NCI-H446 (cell line): ENCODE measurements at places on chromosomes 11 and 22.

DNA sequence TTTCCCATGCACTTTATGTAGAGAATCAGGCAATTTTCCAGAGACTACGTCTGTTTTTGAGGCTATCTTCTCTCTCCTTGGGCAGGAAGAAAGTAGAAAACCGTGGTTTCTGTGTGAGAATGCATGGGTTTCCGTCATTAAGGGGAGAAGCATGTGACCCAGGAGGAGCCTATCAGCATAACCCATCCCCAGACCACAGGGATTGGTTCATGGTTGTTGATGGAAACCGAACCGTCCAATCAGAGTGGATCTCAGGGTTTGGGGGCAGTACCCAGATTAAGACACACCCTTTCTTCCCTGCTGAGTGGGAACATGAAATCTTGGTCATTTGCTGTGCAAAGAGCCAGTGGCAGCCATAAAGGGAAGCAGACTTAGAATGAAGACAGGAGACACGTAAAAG lies 517.8 kb downstream of the MN1 start:
- DNase-seq = no peak

DNA sequence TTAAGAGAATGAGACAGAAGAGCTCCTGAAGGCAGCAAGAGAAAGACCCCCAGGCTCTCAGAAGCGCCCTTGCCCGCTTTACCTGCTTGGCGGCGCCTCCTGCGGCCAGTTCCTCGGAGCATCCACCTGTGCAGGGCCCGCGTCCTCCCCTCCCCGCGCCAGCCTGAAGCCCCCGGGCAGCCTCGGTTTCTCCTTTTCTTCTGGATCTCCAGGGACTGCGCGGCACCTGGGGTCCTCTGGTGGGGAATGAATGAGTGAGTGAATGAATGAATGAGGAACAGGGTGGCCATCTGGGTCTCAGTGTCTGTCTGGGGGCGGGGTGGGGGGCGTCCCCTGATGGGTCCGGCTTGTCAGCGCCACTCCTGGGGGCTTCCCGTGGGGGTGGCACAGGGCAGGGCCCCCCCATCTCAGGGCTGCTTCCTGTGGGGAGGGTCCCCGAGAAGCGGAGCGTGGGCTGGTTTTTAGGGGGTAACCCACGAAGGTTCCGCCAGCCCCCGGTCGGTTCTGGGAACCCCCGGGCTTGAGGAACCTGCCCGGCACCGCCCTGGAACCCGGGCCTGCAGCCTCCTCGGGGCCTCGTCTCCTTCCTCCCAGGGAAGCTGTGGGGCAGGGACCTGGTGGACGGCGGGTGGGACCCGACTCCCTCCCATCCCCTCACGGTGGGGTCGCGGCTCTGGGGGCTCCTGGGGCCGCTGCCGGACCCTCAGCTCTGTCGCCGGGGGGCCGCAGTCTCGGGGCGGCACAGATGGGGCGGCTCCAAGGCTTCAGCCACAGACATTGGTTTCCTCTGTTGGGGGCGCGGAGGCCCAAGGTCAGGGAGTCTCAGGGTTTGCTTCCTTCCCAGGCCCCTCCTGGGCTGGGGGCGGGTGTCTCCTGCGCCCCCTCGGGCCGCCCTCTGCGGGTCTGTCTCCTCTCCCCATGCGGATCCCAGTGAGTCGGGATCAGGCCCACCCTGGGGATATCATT lies 8.3 kb upstream of the KRTAP5-7 start:
- DNase-seq = no peak

DNA sequence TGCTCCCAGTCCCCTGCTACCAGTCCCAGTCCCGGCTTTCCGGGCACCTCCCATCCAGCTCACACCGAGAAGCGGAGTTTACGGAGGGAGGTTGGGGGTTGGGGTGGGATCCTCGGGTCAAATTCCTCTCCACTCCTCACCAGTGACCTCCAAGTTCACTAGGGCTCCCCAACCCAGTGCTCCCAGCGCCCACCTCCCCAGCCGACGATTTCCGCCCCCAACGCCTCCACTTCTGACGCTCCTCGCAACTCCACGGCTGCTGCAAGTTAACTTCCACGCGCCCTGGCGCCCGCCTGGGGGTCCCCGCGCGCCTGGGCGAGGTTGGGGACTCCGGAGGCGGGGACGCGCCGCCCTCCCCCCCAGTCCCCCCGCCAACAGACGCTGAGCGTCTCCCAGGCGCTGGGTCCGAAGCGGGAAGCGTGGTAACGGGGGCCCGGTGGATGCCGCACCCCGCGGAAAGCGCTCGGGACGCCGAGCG lies 526 bp downstream of the TPST2 start:
- DNase-seq = no peak

- DNase-seq = no peak
Observed at GRCh38 chr11:134074766-134075165, 5.9 kb downstream of the JAM3 start.

GRCh38 chr11:12111549-12112520 lies 1.4 kb downstream of the MICAL2 start:
- DNase-seq = no peak
